ENCODE measurements at places on chromosomes 5 and 9.

- DNase-seq: no peak
Measured at GRCh38 chr9:111186021-111186530, 143.9 kb downstream of the OR2K2 start.

DNA sequence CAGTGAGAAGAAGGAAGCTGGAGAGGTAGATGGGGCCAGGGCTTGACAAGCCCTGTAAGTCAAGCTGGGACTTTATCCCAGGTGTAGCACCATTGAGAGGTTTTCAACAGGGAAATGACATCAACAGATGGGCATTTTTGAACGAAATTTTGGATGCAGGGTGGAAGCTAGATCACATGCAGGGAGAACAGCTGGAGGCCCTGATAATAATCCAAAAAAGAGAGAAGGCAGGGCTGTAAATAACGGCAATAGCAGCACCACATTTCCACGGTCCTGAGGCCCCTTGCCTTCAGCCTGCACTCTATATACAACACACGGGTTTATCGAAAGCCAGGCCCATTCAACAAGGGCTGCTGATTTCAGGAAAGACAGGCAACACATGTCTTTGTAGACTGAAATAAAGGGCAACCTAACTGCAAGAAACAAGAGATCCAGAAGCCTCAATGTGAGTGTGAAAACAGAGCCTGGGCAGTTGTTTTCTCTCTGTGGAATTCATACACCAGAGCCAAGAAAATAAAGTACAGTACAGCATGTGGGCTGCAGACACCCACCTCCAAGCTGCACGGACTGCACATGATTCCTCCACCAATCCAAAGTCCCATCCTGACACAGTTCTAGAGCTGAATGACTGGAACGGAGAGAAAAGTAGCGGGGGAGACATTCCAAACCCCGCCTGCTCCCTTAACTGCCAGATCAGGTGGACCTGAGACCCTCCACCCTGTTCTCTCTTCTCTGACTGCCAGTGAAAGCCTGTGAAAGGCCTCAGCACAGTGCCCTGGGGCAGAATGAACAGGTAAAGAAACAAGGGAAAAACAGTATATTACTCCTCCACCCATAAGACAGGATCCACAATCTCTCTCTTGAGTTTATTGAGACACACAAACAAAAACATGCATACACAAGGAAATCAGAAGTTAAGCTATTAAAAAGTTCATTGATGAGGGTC lies 36.3 kb downstream of the KLHL3 start:
- peak; percentile 50 for DNase-seq

DNA sequence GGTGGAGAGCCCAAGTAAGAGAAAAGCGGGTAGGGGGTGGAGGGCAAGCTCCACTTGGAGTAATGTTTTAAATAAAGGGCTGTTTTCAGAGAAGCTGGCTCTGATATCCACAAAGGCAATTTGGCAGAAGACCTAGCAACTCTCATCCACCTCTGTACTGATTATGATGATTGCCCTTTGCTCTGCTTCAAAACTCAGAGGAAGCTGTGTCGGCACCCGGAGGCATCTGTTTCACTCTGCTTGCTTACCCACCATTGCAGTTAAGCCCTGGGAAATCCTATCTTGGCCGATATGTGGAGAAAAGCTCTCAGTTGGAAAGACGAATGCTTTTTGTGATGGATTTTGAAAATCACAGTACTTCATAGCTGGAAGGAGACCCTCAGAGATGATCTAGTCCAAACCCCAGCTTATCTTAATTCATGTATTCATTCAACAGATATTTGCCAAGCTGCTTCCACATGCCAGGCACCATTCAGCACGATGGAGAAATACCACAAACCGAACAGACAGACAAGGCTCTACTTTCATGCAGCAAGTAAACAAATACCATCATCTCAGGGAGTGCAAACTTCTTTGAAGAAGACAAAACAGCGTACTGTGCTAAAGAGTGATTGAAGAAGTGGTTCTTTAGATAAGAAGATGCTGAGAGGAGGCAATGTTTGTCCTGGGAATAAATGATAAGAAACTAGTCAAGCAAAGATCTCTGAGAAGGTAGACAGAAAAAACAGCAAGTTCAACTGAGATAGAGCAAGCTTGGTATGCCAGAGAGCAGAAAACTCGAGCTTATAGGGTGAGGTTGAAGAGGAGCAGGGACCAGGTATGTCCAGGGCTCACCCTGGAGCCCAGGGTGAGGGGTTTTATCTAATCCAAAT lies 140.4 kb upstream of the SPDL1 start:
- no peak for DNase-seq

- DNase-seq: no peak
Measured at GRCh38 chr9:19441730-19442129, 32.9 kb downstream of the ACER2 start.

DNA sequence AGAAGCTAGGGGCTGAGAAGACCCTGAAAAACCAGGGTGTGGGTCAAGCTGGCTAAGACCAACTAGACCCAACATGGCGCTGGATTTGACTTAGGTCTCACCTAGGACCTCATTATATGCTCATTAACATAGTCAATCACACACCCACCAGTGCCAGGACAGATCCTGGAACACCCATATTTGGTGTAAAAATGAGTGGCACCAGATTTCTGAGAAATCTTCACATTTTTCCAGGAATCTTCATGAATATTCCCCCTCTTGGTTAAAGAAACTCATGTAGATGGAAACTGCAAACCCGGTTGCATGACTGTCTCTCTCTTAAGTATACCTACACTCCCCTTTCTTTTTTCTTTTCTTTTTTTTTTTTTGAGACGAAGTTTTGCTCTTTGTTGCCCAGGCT lies 17.9 kb upstream of the RAB14 start:
- DNase-seq: no peak

GRCh38 chr5:31415009-31415923 lies 116.6 kb downstream of the DROSHA start:
- DNase-seq: no peak

DNA sequence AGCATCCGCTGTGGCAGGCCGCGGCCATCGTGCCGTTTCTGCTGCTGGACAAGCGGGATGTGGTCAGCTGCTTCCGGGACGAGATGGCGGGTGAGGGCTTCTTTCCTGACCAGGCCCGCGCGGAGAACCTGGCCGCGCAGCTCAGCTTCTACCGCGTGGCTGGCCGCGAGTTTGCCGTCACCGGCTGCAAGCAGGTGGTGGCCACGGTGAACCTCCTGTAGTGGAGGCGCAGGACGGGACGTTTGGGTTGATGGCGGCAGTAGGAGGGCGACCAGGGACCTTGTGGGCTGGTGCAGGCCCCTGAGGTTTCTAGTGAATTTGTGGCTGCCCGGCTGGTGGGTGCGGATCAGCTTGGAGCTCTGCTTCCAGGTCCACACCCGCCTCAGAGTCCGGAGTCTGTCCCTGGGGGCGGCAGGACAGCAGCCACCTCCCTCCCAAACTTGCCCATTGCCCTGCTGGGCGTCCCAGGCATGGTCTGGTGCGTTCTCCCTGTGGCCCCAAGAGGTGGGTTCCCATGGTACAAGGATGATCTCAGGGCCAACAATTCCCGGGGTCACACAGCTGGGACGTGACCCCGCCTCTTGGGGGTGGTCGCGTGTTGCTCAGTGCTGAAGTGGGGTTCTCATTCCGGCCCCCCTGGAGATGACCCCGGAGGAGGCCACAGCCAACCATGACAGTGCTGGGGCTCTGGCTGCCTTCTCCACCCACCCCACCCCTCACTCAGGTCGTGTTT lies 2.4 kb downstream of the TOR4A start:
- DNase-seq: no peak

DNA sequence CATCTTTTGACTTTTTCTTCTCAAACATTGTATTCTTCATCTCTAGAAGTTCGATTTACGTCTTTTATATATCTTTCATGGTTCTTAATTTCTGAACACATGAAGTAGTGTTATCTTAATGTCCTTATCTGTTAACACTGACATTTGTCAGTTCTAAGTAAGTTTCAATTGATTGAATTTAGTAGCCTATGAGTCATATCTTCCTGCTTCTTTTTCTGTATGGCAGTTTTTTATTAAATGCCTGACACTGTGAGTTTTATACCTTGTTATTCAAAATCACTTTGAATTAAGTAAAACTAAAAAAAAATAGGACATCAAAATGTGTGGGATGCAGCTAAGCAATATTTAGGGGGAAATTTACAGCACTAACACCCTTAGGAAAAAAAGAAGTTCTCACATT lies 707.0 kb upstream of the ACO1 start:
- no peak for DNase-seq

GRCh38 chr9:136668983-136669790 lies 6.5 kb downstream of the EGFL7 start:
- no peak for DNase-seq

- DNase-seq: no peak
Measured at GRCh38 chr9:109482391-109482916, 15.7 kb downstream of the PTPN3 start.

GRCh38 chr5:67165526-67166459 lies 30.8 kb downstream of the CD180 start:
- DNase-seq: peak; percentile 85

DNA sequence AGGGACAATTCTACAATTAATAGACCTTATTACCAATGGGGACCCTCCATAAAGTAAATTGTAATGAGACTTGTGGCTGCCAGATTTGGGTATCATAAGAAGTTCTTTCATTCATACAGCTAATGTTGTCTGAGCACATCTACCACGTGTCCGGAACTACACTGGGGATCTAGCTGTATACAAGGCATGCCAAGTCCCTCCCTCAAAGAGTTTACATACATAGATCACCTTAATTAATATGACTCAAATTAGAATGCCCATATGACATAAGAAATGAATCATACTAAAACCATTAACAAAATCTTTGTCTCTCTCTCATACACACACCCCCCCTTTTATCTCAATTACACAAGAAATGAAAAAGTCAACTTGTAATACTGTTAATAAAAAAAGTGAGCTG lies 18.0 kb upstream of the NR4A3 start:
- no peak for DNase-seq

GRCh38 chr5:132474881-132475496 lies 15.6 kb downstream of the IRF1 start:
- no peak for DNase-seq

DNA sequence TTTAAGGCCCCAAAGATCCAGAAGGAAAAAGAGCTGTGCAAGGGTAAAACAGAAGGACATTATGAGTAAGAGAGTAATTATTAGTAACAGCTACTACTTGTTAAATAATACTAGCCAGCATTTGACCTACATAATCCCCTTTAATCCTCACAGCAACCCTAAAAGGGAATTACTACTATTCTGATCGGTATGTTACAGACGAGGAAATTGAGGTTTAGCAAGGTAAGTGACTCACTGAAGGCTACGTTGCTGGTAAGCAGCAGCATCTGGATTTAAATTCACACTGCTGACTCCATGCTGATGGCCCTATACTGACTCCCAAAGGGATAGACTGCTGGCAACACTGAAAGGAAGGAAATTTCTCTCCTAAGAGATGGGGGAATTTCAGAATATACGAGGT lies 3.7 kb upstream of the FSD1L start:
- DNase-seq: no peak

DNA sequence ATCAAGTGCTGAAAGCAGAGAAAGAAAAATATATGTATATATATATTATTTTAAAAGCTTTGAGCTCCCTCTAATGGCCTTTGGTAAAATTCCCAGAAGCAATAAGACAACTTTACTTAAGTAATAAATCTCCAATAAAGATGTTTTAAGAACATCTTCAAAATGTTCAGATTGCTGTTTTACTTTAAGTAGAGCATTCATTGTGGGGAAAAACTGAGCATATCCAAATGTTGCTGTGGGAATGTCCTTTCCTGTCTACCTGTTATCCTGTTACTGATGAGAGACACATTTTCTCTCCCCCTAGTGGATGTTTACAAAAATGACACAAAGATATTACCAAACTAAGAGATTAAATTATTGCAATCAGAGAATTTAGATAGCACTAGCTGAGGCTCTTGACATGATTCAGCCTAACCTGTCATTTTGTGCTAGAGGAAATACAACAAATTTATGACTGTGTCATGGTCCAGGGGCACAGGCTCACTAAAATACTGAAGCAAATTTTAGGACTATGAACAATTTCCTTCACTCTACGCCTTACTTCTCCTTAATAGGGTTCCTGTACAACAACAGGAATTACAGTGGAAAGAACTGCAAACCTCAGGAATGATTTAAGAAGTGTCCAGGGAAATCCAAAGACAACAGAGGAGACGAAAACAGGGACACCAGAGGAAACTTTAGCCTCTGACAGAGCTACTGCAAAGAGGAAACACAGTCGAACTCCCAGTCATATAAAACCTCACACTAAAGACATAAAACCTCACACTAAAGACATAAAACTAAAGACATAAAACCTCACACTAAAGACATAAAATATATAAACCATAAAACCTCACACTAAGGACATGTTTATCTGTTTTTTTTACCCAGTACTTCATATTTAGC lies 24.3 kb upstream of the PRRC1 start:
- no peak for DNase-seq

GRCh38 chr9:94603259-94604160 lies 9.9 kb upstream of the FBP2 start:
- DNase-seq: peak; percentile 29

GRCh38 chr5:52740007-52740406 lies 47.7 kb upstream of the ITGA1 start:
- no peak for DNase-seq

DNA sequence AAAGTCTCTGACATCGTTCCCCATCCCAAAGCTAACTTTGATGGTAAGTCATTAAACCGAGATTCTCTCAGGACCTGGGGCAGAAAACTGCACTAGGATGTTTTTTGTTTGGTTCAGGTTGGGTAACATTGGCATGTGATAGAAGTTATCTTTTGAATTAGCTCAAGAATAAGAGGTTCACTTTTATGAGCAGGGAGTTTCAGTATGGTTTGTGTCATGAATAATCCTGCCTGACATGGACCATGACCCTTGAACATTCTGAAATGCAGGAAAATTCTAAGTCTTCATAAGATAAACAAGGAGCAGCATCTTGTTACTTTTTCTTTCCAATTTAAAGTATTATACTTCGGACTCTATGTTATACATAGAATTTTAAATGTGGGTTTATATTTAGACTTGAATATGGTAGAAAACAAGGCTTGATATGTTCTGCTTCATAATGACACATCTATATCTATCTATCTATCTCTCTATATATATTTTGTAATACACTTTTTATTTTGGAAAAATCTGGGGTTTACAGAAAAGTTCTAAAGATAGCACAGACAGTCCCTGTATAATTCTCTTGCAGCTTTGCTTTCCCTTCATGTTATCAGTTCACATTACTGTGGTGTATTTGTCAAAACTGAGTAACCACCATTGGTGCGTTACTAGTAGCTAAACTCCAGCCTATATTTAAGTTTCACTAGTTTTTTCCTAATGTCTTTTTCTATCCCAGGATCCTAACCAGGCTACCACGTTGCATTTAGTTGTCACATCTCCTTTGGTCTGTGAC lies 102.7 kb upstream of the TAF11L2 start:
- no peak for DNase-seq

DNA sequence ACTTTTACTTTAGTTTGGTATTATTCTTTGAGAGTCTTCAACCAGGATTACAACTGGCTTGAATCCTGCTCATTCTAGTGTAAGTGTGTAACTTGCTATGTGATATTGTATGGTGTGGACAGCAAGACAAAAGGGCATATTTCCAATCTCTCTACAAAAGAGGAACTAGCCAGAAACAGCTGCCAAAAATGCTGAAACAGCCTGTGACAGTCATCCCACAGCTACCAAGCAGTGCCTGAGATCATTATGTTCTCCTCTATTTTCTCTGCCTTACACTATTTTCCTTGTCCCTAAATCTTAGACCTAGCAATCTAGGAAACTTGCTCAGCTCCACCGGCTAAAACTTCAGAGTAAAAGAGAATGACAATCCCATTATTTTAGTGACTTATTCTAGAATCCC lies 42.8 kb downstream of the WDR41 start:
- no peak for DNase-seq
